Neural progenitor cell (in vitro differentiated cells): ENCODE measurements at places on chromosomes 13 and 19.
A peak's percentile ranks its signal among the peaks of the same experiment; 100 is the strongest.

GRCh38 chr13:96982672-96983071 lies 11.6 kb downstream of the OXGR1 start:
- DNase-seq, result no peak

GRCh38 chr19:1718420-1719291 lies 34.6 kb upstream of the ONECUT3 start:
- peak; percentile 56 for DNase-seq

GRCh38 chr19:4966591-4966990 lies 2.3 kb upstream of the KDM4B start:
- DNase-seq, result no peak

GRCh38 chr13:99587021-99587420 lies 85.7 kb downstream of the TM9SF2 start:
- no peak for DNase-seq

DNA sequence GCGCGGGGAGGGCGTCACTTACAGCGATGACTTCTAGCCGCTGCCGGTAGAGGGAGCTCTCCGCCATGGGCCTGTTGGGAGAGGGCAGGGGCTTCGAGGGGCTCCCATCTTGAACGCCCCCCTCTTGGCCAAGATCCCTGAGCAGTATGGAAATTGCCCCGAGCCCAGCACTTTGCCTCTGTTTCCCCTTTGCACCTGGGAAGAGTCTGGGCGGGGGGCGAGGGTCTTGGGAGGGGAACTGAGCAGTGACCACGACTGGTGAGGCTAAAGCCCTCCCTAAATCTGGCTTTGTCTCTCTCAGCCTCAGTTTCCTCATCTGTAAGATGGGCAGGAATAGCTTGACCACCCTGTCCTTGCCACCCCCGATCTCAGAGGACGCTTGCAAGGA lies 2.8 kb downstream of the PALM3 start:
- peak; percentile 56 for DNase-seq

DNA sequence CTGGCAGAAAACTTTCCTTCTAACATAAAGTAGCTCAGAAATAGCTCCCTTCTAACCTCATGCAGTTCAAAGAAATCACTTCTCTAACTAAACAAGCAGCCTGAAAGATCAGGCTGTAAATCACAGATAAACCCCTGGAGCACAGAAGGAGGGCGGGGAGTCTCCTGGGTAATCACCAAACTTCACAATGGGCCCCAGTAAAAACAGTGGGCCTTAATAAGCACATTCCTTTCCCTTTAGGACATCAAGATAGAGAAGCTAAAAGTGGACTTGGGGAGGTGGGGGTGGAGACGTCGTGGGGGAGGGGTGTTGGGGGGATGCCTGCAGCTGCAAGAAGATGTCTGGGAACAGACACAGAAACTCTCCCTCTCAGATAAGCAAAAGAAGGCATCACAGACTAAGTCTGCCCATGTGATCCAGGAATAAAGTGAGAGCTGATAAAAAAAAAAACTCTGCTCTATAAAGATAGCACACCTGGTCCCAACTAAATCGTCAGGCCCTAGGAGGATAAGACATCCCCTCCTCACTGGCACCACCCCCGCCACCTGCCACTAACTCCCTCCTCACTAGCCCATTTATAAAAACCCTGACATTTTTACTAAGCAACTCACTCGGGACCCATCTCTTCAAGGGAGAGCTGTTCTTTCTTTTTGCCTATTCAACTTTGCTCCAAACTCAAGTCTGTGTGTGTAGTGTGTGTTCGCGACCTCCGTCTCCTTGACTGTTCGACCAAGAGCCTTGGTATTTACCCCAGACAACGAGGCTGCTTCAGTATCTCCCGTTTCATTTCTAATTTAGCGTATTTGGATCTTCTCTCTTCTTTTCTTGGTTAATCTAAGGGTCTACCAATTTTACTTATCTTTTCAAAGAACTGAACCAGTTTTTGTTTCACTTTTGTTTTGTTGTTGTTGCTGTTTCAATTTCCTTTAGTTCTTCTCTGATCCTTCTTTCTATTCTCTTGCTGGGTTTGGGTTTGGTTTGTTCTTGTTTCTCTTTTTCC lies 31.7 kb downstream of the DNAJC15 start:
- peak; percentile 86 for DNase-seq

DNA sequence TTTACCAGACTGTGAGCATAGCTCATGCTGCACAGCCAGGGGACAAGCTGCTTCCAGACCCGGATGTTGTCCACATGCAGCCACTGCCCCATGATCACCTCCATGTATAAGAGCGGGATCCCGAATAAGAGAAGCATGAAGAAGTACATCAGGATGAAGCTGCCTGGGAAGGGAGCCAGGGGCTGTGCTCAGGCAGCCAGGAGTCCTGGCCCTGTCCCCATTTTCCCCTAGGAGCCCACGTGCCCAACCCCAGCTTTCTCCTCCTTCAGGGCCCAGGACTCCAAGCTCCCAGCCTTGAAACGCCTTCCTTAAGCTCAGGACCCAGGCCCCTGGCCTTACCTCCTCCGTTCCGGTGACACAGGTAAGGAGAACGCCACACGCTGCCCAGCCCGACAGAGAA lies 69.3 kb downstream of the SLC6A16 start:
- DNase-seq, result no peak

DNA sequence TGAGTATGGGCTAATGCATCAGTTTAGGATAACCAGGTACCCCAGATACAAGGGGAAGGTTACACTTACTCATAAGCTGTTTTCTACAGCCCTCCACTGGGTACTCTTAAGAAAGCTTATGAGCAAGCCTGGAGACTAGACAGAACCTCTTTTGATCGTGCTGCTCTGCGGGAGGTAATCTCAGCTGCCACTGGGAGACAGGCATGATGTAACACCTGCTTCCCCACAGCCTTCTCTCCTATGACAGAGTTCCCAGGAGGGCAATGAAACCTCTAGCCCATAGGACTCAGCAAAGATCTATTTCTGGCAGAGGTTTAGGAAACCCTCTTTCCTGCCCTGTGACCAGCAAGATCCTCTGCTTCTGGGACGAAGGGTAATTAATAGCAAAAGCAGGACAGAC lies 65.6 kb downstream of the WASF3 start:
- DNase-seq, result no peak

DNA sequence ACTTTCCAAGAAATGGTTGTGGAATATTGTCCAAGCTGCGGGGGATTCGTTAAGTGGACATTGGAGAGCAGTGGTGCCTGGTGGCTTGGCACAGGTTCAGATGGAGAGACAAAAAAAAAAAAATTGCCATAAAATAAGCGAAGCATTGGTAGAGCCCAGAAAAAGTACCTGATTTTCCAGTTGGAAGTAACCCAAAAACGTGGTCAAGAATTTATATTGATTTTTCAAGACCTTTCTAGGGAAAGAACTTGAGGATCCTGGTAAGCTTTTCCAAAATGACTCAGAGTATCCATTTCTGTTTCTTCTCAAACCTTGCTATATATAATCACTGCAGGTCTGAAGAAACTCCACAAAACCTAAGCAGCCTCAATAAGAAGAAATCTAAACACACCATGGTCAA lies 94.6 kb downstream of the ING1 start:
- DNase-seq, result no peak

DNA sequence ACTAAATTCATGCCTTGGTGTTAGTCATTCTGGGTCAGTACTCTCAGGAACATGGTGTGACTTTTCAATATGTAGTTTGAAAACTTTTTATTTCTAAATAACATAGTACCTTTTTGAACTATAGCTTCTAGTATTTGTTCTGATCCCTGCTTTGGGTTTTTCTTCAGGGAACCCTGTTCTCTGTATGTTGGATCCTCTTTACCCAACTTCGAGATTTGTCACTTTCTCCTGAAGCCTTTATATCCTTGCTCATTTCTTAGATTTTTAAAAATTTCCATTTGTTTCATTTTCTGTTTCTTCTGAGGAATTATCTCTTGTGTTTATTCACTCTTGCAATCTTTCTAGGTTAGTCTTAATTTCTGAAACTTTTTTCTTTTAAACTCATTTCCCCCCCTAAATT lies 12.4 kb upstream of the CHST8 start:
- DNase-seq, result no peak

- DNase-seq, result no peak
Measured at GRCh38 chr13:66154354-66154753, 1075.8 kb downstream of the PCDH9 start.

DNA sequence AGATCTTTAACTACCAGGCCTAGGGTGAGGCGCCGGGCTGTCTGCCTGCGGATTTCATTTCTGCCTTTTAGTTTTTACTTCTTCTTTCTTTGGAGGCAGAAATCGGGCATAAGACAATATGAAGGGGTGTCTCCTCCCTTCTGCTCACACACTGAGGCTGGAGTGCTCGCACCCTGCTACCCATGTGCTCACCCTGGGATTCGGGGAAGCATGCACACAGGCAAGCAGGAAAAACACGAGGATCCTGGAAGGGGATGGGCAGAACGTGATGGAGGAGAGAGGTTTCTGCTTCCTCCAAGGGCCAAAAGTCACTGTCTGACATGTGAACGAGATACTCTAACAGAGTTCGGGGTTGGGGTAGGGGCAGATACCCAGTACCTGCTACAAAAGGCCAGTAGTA lies 28.4 kb downstream of the ZNF823 start:
- DNase-seq, result no peak

- DNase-seq, result no peak
Measured at GRCh38 chr19:2132191-2132590, 19.2 kb downstream of the AP3D1 start.

- no peak for DNase-seq
Measured at GRCh38 chr13:75935805-75936204, 299.7 kb downstream of the LMO7 start.

- no peak for DNase-seq
Measured at GRCh38 chr19:58434217-58434616, 5.7 kb downstream of the ZNF132 start.

GRCh38 chr13:28865149-28865744 lies 45.1 kb downstream of the MTUS2 start:
- no peak for DNase-seq

DNA sequence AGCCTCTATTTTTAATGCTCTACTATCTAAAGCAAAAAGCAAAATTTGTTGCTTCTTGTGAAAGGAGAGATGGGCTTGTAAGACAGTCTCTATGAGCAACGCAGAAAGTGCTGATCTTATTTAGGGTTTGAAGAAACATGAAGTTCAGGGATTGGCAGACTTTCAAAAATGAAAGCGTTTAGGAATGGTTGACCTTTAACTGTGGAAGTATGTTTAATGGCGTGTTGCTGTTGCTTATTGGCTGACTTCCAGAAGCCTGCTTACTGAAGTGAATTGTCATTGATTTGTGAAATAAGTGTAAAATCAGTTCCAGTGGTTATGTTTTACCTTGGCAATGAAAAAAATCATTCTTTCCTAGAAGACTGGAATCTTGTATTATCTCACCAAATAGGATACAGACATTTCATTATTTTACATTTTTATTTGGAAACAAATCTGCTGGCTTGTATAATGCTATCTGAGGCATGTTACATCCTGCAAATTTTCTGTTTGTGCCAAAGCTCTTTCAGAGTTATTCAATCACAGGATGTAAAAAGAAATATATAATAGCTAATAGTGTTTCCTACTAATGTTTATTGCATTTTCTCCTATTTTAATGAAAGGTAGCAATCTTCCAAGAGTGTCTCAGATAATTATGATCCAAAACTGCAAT lies 221.3 kb upstream of the SLITRK6 start:
- DNase-seq, result no peak

GRCh38 chr13:99004978-99005377 lies 27.1 kb upstream of the DOCK9 start:
- DNase-seq, result no peak

GRCh38 chr19:49331616-49332055 lies 3.6 kb upstream of the CD37 start:
- DNase-seq, result peak; percentile 64

- no peak for DNase-seq
Measured at GRCh38 chr13:111421216-111421615, 100.8 kb downstream of the TEX29 start.

DNA sequence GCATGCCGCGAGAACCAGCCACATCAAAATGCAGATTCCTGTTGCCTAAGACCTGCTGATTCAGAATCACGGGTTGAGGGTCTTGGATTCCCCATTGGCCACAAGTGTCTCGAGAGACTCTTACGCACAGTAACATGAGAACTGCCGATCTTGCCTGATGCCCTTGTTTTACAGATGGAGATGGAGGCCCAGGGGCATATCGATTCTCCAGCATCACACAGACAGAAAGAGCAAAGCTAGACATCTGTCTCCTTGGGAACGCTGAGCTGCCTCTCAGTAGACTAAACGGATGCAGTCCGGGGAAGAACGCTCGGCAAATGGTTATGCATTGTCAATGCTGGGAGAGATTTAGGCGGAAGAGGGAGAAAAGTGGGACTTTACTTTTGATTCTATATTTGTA lies 5.4 kb downstream of the NLRP12 start:
- no peak for DNase-seq

DNA sequence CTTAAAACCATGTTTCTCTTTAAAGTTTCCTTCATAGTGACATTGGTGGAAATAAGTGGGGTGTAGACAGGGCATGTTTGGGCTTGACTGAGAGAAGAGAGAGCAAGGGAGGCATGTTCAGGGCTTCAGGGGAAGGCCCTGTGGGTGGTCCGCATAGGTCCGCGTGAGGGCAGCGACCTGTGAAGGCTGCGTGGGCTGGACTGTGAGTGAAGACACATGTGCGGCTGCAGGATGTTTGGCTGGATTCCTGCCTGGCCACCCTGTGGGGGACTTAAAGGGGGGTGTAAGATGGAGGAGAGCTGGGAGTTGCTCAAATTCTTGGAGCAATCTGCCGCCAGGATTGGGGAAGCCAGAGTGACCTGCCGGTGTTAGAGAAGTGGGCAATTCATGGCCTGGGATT lies 23.8 kb upstream of the KLF12 start:
- DNase-seq, result peak; percentile 14

DNA sequence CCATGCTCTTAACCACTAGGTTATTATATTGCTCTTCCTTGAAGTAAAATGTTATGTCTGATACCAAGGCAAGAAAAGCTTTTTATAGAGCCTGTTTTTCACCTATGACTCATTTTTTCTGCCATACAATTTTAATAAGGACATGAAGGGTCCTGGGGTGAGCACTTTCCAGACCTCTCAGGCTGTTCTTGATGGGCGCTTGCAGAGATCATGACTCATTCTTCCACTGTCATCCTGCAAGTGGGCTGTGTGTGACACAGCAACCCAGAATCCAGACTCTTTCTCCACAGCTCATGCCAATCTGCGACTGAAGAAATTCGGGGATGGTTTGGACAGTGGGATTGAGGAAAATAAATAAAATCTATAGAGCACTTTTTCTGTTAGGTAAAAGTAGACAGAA lies 506.7 kb upstream of the NBEA start:
- DNase-seq, result no peak

DNA sequence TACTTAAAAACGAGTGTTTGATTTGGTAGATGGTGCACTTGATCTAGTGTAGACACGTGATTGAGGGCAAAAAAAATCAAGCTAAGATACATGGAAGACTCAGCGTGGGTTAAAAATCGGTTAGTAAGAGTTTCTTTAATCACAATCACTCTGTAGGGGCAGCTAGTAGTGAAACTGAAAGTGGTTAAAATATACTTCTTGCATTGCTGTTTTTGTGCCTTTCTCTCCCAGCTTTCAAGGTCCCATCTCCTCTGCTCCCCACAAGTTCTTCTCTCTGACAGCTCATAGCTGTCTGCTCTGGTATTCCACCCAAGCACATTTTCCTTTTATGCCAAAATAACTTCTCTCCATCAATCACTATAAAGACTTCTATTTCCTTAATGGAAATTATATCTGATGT lies 1089.7 kb downstream of the EFNB2 start:
- no peak for DNase-seq
